ENCODE measurements at places on chromosomes 11 and 22.

DNA sequence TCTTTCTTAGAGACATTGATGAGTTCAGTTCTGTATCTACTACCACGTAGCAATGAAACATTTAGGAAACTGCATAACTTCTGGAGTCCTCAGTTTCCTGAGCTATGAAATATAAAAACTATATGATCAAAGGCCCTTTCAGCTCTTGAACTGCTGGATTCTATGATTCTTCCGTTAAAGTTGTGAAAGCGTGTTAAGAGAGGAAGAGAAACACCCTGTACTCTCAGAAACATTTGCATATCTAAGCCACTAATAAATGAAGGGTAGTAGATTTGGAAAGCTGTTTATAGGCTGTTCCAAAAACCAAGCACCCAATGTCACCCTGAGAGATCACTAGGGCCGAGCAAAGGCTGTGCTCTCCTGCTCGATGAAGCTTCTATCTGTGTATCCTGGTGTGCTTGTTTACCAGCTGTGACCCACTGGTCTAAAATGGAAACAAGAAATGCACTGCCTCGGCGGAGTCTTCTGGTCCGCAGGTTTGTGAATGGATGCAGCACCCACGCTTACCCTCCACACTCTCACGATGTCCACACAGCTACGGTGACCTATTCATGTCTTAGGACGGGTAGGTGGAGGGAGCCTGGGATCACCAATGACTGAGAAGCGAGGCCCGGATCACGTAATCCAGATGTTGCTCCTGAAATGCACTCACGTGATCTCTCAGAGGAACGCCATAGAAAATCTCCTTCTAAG is 325.8 kb downstream of the OPCML start:
- no peak for DNase-seq

DNA sequence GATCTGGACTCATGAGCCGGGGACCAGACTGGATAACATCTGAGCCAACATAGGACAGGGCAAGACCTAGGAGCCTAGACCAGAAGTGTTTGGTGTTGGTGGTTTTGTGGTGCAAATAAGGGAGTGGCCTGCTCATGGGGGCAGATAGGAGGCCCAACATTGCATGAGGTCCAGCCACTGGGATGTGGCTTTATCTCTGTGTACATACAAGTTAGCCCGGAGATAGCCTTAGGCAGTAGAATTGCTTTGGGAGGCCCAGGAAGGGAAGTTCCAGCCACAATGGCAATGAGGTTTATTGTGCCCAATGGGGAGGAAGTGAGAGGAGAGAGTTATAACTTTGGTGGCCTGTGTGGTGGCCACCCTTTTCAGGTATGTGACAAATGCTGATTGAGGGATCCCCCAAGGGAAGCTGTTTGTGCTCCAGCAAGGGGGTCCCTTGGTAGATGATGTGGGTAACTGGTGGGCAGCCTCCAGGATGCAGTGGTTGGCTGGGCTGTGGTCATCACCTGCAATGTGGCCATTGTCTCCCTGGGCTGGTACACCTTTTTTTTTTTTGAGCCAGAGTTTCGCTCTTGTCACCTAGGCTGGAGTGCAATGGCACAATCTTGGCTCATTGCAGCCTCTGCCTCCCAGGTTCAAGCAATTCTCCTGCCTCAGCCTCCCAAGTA is 6.4 kb downstream of the LMO2 start:
- no peak for DNase-seq

GRCh38 chr11:69157822-69158231 is 2.1 kb downstream of the SMIM38 start:
- DNase-seq, result no peak

DNA sequence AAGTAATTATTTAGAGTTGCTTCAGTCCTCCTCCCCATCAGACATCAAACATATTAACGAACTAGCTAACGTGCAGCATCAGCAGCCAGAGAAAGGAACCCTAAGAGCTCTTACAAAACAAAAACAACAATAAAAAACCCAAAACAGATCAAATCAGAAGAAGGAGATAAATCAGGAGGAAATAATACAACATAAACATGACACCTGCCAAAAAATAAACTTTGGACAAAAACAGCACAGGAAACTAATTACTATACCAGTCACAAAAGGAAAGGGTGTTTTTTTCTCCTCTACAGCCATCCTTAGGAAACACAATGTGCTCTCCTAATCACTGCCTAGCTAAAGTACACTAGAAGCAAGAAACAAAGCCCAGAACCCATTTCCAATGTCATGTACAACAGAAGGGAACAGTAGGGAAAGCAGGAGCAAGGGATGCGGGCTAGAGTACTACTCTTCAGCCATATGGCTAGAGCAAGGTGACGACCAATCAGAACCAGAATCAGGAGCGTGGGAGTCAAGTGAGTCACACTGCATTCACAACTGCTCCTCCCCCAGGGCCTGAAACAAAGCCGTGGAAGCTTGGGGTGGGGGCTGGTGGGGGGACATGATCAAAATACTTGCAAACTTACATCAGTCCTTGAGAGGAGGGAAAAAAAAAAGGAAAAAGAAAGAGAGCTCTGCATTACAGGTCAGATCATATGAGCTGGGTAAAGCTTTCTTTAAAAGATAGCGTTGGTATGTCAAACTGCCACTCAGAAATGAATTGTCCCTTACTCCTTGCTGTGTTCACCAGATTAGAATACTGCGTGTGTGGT is 60.4 kb downstream of the LARGE2 start:
- peak; percentile 75 for DNase-seq

DNA sequence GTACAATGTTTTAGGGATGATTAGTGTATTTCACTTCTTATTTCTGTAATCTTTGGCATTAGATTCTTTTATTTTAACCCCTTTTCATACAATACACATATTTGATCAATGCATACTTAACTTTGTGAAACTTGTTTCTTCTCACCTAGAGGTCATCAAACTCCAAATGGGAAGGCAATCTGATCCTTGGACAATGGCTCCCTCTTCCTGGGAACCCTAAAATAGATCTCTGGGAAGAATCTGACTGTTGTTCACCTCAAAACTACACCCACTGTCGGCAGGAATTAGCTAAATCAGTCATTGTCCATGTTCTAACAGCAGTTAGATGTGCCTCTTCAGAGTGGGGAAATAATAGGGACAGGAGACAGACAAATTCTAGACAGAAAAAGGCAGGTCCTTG is 707.4 kb upstream of the CHORDC1 start:
- no peak for DNase-seq

Measured in AG08395 (cell line).